ENCODE measurements at places on chromosomes 16 and 17.
A peak's percentile ranks its signal among the peaks of the same experiment; 100 is the strongest.

DNA sequence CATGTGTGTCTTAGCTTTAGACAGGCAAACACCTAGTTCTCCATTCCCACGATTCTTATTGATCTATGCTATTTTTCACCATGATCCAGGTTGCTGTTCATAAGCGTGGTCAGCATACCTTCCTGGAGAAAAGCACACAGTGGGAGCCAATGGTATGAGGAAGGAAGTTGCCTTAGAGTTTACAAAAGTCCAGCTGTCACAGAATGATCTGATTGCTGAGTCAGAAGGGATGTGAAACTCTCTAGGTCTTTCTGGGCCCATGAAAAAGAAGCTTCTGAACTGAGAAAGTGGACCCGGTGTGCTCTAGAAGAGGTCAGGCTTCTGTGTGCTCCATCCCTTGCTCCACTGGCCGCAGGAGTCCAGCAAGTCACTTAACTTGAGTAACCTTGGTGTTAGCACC lies 71.0 kb upstream of the CCL1 start:
- no peak for DNase-seq

- DNase-seq: no peak
Observed at GRCh38 chr16:9970244-9970643, 212.0 kb downstream of the GRIN2A start.

DNA sequence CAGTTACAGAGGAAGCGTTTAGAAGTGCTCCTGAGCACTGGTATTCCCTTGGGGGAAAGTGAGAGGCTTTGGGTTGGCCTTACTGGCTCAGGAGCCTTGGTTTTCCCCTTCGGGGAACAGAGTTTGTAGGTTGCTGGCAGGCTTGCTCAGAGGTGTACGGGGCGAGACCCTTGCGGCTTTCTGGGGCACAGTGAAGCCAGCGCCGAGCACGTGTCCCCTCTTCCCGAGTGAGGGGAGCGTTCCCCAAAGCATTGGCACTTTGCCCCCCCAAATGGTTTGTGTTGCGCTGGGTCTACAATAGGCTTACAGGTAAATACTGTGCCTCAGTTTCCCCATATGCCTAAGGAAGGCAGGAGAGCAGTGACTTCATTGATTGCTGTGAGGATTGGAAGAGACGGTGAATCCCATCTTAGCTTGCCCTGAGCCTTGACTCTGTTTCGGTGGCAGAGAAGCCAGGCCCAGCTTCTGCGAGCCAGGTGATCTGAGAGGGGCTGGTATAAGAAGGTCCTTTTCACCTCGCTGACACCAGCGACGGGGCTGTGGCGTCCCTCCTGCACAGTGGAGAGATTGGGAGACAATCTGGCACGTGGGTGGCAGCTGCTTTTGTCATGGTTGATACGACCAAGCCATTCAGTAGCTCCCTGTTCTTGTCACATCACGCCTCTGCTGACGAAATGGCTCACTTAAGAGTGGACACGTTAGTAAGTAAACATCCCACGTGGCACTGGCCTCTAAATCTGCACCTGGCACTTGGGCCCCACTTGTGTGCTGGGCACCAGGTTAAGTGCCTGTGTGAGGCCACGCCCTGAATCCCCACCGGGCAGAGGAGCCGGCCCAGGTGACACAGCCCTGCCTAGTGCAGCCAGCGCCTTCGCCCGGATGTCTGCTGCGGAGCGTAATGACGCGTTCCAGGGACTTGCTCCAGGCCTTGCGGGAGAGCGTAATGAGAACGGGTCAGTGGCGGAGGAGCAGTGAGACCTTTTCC lies 55.0 kb downstream of the MEAK7 start:
- no peak for DNase-seq

DNA sequence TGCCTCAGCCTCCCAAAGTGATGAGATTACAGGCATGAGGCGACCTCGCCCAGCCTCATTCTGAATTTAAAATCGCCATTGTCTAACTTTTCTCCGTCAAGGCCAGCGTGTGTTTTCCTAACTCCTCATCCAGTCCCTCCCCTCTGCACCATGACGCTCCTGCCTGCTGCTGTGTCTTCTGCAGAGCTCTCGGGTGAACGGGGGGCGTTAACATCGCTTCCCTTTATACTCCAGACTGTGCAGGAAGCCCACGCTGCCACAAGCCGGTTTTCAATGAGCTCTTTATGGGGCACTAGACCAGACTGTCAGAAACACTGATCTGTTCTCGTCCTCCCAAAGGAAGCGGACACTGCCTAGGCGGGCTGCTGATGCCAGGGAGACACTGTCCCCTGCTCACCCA lies 13.2 kb downstream of the AANAT start:
- no peak for DNase-seq

DNA sequence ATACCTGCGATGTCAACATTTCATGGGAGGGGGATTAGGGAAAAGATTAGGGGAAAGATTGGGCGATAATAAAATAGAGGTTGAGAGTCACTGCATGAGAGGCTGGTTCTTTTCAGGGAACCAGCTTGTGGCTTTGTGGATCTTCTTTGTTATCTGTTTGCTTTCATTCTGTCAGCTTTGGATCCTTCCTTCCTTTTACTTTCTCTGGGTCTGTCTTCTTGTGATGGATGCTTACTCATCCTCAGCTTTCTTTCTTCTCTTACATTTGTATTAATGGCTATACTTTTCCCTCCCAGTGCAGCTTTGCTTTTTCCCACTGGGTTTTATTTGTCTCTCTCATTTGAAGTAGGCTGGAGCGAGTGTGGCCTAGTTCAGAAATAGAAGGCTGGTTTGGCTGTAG lies 47.1 kb downstream of the RPTOR start:
- DNase-seq: no peak

- DNase-seq: no peak
Observed at GRCh38 chr16:75380870-75381269, 52.4 kb downstream of the CFDP1 start.

- DNase-seq: peak; percentile 20
Observed at GRCh38 chr16:85316321-85316919, 204.1 kb upstream of the CIBAR2 start.

DNA sequence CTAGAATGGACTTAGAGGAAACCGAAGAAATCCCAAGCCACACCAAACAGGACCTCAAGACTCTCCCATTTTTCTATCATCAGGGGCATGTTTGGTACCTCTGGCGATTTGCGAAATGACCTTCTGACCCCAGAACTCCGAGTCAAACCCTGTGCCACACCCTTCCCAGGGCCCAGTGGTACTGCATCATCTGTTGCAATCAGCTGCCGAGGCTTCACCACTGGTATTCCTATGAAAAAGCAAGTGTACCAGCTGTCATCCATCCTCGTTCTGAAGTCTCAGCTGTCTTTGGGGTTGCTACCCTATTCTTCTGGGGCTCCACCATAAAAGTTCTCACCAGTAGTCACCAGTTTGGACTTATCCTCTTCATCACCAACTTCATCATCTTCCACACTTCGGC lies 2.3 kb upstream of the RSKR start:
- no peak for DNase-seq

- no peak for DNase-seq
Observed at GRCh38 chr17:29150161-29150560, 30.0 kb downstream of the MYO18A start.
